ENCODE measurements at places on chromosomes 16 and 17.

DNA sequence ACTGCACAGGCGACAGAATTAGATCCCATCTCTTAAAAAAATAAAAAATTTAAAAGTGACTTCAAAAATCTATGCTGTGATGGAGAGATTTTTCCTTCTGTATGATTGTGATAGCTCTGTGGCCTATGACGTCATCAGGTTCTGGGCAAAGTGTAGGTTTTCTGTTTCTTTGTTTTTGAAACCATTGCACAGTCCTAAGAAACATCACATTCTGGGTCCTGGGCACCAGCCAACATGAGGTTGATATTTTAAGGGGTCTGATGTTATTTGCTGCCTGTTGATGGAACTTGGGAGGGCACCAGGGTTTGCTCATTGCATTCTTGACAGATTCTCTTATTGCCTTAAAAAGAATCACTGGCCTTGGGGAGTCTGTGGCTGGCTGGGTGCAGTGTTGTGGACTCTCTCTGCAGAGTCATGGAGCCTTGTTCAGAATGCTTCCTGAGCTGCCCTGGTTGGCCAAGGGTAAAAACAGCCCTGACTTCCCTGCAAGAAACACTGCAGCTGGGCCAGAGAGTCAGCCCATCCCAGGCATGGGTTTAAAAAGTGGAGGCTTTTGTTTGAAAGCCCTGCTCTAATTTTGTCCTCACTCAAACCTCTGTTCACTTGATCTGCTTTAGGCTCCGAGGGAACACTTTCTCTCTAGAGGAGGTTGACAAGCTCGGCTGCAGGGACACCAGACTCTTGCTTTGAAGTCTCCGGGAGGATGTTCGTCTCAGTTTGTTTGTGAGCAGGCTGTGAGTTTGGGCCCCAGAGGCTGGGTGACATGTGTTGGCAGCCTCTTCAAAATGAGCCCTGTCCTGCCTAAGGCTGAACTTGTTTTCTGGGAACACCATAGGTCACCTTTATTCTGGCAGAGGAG lies 10.5 kb upstream of the CYLD start:
- DNase-seq = no peak

- DNase-seq = no peak
Measured at GRCh38 chr16:83929811-83930555, 23.1 kb upstream of the OSGIN1 start.

DNA sequence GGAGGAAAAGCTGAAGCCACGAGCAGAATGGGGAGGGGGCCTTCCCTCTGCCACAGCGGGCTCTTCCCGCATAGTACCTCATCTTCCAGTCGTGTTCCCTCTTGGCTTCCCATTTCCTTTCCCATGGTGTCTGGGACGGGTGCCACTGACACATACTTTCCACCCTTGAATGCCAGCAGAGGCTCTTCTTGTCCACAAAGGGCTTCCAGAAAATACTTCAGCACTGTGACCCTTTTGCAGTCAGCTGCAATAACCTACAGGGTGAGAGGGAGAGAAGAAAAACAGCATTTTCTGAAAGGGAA lies 30.7 kb downstream of the HIC1 start:
- no peak for DNase-seq

DNA sequence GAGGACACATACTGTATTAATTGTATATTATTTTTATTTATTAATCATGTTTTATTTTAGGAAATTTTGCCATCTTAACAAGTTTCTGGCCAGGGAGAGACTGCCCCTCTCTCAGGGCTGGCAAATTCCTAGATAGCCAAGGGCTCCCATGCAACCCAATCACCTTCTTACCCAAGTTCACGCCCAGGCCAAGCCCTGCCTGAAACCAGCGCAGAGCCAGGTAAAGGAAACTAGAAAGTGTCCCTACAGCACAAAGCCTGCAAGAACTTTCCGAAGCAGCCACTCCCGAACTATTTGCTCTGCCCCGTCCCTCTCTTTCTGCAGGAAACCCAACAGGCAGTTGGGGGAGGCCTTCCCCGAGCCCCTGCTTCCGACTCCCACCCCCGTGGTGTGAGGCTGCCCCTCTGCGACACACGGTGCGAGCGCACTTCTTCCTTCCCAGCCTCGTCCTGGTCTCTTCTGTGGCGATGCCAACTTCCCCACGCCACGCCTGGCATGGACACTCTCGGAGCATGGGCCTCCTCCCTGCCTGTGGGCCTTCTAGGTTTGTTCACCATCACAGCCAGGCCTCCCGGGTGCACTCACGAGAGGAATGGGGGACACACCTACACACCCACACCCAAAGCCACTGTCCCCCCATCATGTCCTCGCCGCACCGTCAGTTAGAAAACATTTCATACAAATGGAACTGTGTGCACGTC lies 100.4 kb downstream of the ZNF778 start:
- DNase-seq = no peak

DNA sequence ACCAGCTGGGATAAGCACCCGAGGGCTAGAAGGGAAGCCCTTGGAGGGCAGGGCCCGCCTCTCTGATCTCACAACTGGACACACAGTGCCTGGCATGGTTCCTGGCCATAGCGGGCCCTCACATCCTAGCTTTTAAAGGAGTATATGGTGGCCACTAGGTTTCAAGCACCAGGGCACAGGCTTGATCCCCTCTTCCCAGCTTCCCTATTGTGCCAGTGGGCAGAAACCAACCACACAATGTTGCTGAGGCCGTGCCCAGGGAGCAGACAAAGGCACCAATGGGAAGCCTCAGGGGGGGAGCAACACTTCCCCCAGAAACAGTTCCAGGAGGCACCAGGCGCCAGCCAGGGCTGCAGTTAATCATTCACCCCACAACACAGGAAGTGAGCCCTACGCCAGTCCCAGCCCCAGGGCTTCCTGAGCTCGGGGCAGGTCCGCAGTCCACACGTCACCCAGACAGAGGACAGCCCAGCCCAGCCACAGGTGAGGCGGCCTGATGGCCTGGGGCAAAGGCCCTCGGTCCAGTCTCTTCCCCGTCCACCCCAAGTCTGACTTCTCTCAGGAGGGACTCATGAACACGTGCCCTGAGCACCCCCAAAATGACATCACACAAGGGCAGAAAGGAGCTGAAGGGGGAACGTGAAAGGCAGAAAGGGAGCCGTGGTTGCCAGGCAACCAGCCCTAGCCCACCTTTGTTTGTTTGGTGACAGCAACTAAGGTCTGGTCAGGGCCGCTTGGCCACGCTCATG lies 12.8 kb downstream of the SMIM5 start:
- no peak for DNase-seq

DNA sequence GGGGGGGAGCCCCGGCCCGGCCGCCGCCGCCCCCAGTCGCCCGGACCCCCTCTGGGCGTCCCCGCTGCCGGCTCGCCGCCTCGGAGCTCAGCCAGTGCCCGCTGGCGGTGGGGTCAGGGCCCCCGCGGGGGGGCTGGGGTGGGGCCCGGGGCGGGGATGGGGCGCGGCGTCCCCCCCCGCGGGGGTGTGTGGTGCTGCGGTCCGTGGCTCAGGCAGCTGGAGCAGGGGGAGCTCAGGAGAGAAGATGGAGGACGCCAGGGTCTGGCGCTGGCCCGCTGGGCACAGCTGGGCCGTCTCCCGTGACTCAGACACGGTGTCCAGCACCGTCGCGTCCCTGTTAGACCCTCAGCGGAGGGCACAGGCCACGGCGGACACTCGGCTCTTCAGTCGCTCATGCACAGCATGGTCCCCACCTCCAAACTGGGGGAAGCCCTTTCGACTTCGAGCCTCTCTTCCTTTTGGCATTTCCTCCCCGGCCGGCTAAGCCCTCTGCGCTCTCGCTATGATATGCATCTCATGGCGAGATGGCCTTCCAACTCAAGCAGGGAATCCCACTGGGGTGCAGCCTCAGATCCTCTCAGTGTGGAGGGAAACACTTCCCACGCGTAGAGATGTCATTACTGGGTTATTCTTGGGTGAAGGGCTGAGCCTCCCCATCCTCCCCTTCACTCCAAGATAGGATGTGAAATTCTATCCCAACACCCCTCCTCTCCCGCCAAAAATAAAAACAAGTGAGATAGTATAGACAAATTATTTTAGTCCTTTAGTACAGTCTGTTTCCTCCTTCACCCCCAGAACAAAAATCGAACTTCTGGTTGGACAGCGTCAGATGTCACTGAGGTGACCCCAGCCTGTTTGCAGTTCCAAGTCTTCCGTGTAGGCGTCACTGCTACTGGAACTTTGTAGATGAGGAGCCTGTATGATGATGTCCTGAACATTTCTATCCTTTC lies 522 bp upstream of the VEZF1 start:
- no peak for DNase-seq

GRCh38 chr17:79834565-79835469 lies 4.4 kb downstream of the CBX4 start:
- peak; percentile 51 for DNase-seq

GRCh38 chr16:89217388-89218191 lies at the start of gene ZNF778:
Gene ZNF778 (plus strand): TSS chr16:89217703. CDS start chr16:89221128, 3,425 bp downstream.
- DNase-seq = peak; percentile 82

- no peak for DNase-seq
Measured at GRCh38 chr16:63981639-63982038, 1140.2 kb downstream of the CDH11 start.

DNA sequence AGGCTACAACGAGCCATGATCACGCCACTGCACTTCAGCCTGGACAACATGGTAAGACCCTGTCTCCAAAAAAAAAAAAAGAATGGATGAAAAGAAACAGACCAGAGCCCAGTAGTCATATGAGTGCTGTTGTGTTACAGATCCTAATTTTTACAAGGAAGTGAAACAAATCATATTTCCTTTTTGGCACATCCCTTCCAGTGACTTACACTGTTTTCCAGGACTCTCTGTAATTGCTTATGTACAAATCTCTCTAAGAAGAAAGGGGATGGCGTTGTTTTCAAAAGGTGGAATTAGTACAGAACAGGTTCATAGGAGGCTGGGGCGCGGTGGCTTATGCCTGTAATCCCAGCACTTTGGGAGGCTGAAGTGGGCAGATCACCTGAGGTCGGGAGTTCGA lies 19.8 kb upstream of the ZNF594 start:
- no peak for DNase-seq

DNA sequence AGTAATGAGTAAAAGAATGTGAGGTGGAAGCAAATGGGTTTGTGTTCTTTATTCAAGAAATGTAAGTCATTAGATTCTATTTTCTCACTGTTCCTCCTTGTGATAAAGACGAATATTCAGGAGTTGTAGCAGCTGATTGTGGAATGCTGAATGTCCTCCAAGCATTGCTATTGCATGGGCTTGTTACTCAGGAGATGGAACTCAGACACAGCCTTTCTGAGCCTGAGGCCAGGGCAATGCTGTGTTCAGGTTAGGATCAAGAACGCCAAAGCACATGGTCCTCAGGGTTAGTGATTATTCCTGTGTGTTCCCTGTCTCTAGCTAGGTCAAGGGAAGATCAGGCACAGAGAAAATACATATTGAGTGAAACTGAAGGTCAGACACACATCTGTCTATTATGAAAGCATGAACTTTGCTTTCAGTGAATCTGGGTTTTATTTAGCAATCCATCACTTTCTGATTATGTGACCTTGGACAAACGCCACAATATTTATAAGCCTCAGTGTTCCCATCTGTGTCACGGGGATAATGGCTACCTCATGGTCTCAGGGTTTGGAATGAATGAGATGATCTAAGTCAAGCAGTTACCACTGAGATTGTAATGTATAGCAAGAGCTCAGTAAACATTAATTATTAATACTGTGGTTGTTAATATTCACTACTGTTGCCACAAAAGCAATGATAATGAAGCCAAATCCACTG lies 426.8 kb upstream of the DYNLRB2 start:
- no peak for DNase-seq

GRCh38 chr17:72598695-72599094 lies 477.9 kb downstream of the SOX9 start:
- DNase-seq = no peak

DNA sequence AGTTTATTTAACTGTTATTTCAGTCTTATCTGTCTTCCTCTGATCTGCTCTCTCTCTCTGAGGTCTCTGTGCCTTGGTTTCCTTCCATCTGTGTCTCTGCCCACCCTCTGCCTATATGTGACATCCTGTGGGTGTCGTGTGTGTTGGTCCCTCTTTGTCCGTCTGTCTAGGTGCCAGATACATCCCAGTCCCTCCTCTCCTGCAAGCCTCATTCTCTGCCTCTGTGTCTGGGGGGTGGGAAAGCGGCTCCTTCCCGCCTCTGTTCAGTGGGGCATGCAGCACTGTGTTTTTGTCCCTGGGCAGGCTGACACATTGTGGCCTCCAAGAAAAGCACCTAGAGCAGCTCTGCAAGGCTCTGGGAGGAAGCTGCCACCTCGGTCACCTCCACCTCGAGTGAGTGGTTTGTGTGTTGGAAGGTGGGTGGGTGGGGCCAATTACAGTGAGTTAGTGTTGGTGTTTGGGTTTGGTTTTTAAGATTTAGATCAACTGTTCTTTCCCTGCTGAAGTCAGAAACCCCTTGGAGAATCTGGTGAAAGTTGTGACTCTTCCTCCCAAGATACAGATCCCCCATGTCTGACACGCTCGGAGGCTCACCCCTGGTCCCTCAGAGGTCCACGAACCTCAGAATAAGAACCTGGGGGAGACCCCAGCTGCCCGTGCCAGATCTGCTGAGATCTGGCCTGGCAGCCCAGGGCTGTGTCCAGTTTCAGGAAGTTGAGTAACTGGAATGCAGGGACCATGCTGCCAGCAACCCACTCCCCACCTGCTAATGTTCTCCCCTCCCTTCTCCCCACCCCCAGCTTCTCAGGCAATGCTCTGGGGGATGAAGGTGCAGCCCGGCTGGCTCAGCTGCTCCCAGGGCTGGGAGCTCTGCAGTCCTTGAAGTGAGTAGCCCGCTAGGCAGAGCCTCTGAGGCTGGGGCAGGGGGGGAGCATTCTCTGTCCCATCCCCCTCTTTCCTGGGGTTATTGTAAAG lies 50.9 kb upstream of the CPNE2 start:
- peak; percentile 89 for DNase-seq

- peak; percentile 99 for DNase-seq
Measured at GRCh38 chr16:3264137-3265036, 8.0 kb upstream of the MEFV start.

DNA sequence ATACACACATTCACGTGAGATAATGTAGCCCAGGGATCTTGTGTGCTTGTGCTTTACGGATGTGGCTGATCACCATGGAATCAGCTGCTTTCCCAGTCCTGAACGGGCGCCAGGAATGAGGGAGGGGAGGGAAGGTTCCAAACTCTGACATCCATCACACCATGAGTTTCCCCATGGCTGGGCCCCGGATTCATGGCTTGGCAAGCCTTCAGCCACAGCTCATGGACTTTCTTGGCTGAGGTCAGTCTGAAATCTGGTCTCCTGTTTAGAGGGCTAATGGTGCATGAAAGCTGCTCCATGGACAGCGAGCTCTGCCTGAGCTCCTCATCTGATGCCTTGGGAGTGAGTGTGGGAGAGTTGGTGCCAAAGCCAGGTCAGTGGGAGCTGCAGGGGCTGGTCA lies 767.6 kb upstream of the EEF2KMT start:
- no peak for DNase-seq

DNA sequence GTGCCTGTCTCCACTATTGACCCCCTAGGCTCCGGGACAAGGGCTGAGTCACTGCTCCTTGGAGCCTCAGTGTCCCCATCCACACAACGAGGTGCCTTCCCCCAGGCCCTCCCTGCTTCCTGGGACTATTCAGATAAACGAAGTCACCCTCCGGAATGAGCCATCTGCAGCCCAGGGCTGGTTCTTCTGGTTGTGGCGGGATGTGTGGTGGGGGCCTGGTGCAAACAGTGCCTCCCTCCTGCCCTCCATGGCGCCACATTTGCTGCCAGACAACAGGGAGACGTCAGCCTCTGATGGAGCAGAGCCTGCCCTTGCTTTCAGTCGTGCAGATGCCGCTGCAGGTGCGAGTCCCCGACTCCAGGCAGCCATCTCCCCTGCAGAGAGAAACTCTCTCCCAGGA lies 5.1 kb upstream of the KRT16 start:
- DNase-seq = no peak

- no peak for DNase-seq
Measured at GRCh38 chr16:10799736-10800135, 18.9 kb downstream of the TVP23A start.

- no peak for DNase-seq
Measured at GRCh38 chr16:69893106-69893505, 58.0 kb upstream of the CLEC18A start.

GRCh38 chr17:33978889-33979288 lies 276.2 kb upstream of the CCL2 start:
- no peak for DNase-seq
